ENCODE measurements at places on chromosomes 12 and 14.

GRCh38 chr12:38160318-38161122, 156.1 kb upstream of the ALG10B start:
- DNase-seq: no peak

GRCh38 chr14:24206260-24207103, 986 bp downstream of the TSSK4 start:
- DNase-seq: no peak

GRCh38 chr14:103104389-103104653, 9.8 kb downstream of the EXOC3L4 start:
- no peak for DNase-seq

- DNase-seq: no peak
Observed at GRCh38 chr12:60539592-60539991, 943.8 kb downstream of the SLC16A7 start.

GRCh38 chr12:105569886-105570285, 239.4 kb downstream of the C12orf75 start:
- DNase-seq: peak; percentile 29

DNA sequence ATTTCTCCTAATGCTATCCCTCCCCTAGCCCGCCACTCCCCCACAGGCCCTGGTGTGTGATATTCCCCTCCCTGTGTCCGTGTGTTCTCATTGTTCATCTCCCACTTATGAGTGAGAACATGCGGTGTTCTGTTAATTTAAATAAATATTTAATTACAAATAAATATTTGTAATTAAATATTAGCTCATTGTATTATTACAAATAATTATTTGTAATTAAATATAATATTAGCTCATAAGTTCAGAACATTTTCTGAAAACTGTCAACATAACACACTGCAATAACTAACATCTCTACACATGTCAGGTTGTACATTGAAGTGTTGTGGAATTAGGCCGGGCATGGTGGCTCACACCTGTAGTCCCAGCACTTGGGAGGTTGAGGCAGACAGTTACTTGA, 5.4 kb downstream of the RAB3IP start:
- no peak for DNase-seq

GRCh38 chr14:94139006-94139405, 9.6 kb upstream of the IFI27L2 start:
- no peak for DNase-seq

DNA sequence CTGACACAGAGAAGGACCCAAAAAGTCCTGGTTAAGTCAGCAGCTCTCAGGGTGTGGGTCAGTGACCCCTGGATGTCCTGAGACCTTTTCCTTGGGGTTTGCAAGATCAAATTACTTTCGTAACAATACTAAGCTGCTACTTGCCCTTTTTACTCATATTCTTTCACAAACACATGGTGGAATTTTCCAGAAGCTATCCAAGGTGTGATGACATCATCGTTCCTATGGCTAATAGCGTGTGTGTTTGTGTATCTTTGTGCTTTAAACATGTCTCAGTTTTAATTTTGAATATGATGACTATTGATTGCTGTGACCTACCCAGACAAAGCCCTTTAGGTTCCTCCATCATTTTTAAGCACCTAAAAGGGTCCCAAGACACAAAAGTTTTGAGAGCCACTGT, 176.2 kb downstream of the PHETA1 start:
- no peak for DNase-seq

GRCh38 chr14:63647696-63648410, 6.2 kb upstream of the WDR89 start:
- no peak for DNase-seq

DNA sequence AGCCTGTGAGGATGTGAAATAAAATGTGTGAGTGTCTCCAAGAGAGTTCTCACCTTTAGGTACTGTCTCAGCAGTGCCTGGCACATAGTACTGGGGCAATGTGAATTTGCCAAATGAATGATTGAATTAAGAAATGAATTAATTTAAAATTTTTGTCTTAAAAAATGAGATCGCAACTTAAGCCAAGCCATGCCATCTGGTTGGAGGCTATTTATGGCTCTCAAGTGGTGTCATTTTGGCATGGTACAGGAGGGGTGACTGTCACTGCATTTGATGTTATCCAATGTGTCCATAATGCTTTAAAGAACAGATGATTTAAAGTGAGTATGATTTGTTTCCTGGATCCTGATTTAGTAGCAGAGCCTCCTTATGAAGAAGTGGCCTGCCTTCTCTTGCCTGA, 80.3 kb downstream of the SRGAP1 start:
- DNase-seq: no peak

- DNase-seq: peak; percentile 58
Observed at GRCh38 chr12:28051516-28052354, 79.2 kb upstream of the PTHLH start.

DNA sequence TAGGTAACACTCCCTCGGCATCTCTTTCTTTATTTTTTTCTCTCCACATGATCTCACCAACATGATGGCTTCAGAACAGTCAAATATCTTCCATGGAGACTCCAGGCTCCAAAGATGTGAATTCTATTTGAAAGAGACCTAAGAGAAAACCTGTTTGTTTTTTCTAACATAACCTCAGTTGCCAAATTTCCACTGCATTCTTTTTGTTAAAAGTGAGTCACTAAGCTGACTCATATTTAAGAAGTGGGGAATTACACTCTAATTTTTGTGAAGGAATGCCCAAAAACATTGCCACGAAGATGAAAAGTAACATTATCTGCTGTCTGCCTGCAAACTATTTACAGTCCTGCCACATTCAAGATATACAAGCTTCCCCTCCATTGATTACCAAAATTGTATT, 1337.6 kb downstream of the LRFN5 start:
- DNase-seq: peak; percentile 40

DNA sequence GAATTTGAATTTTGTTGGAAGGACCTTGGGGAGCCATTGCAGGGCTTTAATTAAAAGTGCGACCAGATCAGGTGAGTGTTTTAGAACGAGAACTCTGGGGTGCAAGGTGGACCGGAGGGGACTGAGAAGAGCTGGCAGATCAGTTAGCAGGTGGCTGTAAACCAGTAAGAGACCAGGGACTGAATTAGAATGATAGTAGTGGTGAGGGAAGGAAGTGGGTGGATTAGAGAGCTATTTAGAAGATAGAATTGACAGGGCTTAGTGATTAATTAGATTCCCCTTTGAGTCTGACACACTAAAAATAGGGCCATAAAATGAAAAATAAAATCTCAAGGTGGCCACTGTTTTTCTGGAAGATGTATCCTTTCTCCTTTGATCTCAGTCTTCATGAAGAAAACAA, 44.8 kb downstream of the PLXNC1 start:
- no peak for DNase-seq
